ENCODE measurements at places on chromosomes 3 and 15. TPM values are rescaled to one million over a fixed set of nuclear protein-coding genes. Genes with fewer than 3 reads are reported as not detected.

The GADL1 gene
- total RNA-seq, result not detected

DNA sequence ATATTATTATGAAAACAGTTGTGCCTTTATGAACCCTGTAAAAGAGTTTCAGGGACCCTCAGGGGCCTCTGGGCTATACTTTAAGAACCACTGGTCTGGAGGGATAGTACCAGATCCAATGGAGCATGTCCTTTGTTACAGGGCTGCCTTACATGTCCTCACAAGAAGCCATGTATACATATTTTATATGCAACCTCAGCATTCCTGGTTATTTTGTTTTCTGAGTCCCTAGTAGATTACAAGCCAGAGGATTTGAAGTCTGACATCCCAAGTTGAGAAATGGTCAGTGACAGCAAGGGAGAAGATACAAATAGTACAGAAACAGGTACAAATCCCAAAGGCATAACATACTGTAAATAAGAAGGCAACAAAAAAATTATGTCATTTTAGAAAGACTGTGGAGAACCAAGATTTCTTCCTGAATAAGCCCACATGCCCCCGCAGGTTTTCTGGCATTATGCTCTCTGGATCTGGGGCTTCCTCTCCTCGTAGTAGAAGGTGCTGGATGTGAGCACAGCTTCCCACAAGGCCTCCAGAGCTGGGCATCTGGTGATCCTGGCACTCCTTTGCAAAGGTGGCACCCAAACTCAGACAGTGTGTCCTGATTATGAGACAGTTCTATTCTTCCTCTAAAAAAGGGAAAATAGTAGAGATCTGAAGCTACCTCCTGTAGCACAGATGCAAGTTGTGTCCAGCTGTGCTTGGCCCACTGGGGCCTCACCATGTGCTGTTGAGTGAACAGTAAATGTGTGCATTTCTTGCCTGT, 114.0 kb downstream of the NR1D2 start:
- no peak overlapping the region for H3K4me3 ChIP-seq
- H3K4me1 ChIP-seq, result no peaks in the 10 kb centered on the region
- no peaks in the 10 kb centered on the region for H3K27me3 ChIP-seq
- no peaks in the 10 kb centered on the region for H3K36me3 ChIP-seq
- H3K27ac ChIP-seq, result no peak overlapping the region

DNA sequence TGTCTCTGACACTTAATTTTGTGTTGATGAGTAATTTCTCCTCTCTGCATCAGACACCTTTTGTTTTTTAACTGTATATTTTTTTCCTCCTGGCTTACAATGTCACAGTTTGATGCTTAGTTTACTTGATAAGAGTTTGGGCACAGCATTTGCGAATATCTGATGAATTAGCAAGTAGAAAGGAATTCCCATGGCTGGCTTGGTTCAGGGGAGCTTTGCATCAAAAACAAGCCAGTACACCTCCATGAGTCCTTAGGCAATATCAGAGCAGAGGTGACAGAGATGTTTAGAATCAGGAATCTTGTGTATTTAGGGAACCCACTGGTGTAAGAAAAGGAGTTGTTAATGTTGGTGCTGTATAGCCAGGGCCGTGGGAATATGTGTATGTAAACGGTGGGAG, 9.3 kb downstream of the ARHGEF26 start:
- H3K36me3 ChIP-seq, result peaks cover 7% of the 10 kb centered on the region
- H3K27ac ChIP-seq, result peak overlapping the region; percentile 9
- H3K4me1 ChIP-seq, result no peaks in the 10 kb centered on the region
- no peak overlapping the region for H3K4me3 ChIP-seq

The GP5 gene
- not detected for total RNA-seq

DNA sequence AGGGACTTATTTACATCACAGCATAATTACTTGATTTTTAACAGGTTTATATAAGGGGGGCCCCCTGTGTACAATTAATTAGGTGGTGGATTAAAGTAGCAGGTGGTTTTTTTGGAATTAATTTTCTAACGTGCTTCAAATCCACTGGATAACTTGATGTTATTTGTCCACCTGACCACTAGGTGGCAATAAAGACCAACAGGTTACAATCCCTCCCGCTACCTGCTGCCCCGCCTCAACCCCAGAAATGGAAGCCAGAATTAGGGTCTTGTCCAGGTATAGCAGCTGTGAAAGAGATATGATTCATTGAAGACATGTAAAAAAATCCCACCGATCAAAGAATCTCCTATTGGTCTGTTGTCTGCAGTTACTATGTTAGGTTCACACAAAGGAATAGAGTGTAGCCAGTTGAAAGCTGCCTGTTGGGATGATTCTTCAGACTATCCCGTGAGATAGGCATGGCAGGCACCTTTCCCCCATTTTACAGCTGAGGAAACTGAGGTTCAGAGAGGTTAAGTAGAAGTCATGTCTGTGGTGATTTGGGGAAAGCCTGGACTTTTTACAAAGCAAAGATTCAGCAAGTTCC, 44.0 kb downstream of the MFSD1 start:
- H3K4me1 ChIP-seq, result no peaks in the 10 kb centered on the region
- DNase-seq, result peak; percentile 65
- no peaks in the 10 kb centered on the region for H3K36me3 ChIP-seq
- no peak overlapping the region for H3K27ac ChIP-seq
- H3K4me3 ChIP-seq, result no peak overlapping the region

The SERINC4 gene
- total RNA-seq, result not detected

GRCh38 chr3:69856965-69857705, 117.9 kb downstream of the MITF start:
- no peak overlapping the region for H3K4me3 ChIP-seq
- no peak for DNase-seq
- no peaks in the 10 kb centered on the region for H3K36me3 ChIP-seq

The ST6GAL1 gene
- total RNA-seq, result 18.1 TPM

DNA sequence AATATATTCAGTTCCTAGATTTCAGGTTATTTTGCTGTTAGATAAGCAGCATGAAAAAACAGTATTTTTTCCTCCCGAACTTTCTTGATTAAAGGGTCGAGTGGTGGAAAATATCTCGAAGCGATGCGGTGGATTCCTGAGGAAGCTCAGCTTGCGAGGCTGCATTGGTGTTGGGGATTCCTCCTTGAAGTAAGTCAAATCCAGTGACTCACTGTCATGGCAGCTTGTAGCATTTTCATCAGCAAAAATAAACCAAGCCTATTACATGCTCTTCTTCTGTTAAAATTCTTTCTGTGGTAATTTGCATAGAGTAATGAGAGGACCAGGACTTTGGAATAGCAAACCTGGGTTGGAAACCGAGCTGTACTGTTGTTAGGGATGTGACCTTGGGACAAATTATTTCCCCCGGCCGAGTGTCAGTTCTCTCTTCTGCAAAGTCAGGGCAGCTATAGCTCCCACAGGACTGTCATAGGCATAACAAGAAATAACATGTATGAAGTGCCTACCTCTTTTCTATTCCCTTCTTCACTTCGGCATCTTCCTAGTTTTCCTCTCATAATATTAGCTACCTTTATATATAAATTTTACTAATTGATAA, 75.6 kb downstream of the UBP1 start:
- H3K36me3 ChIP-seq, result peaks cover 6% of the 10 kb centered on the region
- H3K4me1 ChIP-seq, result no peaks in the 10 kb centered on the region
- H3K4me3 ChIP-seq, result no peak overlapping the region
- no peak for DNase-seq
- H3K27me3 ChIP-seq, result no peaks in the 10 kb centered on the region
- H3K27ac ChIP-seq, result no peak overlapping the region

- H3K36me3 ChIP-seq, result no peaks in the 10 kb centered on the region
- H3K27ac ChIP-seq, result no peak overlapping the region
- H3K27me3 ChIP-seq, result no peaks in the 10 kb centered on the region
- DNase-seq, result no peak
- H3K4me1 ChIP-seq, result no peaks in the 10 kb centered on the region
- no peak overlapping the region for H3K4me3 ChIP-seq
Observed at GRCh38 chr15:81054236-81054635, 53.5 kb downstream of the TLNRD1 start.
